Activated T-helper 9 cell treated with anti-CD3 and anti-CD28 coated beads, Interleukin-2, amount 50 U/mL, for 16 hours (primary cell): ENCODE measurements at places on chromosomes 16 and 17.
A peak's percentile ranks its signal among the peaks of the same experiment; 100 is the strongest.

DNA sequence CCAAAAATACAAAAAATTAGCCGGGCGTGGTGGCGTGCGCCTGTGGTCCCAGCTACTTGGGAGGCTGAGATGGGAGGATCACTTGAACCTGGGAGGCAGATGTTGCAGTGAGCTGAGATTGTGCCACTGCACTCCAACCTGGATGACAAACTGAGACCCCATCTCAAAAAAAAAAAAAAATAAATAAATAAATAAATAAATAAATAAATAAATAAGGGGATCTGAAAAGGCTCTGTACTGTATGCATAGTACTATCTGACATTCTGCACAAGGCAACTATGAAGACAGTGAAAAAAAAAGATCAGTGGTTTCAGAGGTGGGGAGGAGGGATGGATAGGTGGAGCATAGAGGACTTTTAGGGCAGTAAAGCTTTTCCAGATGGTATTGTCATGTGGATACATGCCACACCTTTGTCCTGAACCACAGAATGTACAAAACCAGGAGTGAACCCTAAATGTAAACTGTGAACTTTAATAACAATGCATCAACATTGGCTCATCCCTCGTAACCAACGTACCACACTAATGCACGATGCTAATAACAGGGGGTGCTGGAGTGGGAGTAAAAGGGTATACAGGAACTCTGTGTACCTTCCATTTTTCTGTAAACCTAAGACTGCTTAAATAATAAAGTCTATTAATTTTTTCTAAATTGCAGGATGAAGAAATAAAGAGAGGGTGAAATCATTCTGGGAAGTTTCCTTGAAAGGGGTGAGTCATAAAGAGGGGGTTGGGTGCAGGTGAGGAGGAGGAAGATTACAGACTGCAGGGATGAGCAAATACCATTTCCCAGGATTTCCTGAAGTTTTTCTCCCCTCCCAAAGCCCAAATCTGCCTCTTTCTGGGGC lies 155.8 kb upstream of the SDK2 start:
- no peak for DNase-seq

GRCh38 chr17:18321309-18321708 lies 6.2 kb downstream of the SMCR8 start:
- no peak for DNase-seq

DNA sequence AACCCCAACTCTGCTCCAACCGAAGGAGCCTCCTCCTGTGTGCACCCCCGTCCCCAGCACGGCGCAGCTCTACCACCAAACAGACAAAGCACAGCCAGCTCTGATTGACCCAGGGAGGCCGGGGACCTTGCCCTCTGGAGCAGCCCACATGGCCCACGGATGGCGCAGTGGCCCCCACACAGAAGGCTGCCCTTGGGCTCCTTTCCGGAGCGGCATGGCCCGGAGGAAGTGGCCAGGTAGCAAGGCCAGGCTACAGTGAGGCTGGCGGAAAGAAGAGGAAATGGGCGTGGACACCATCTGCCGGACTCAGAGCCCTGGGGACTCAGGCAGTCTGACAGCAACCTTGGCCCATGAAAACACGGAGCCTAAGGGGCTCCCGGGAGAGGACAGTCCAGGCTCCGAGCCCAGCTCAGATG lies 19.9 kb upstream of the ZC3H18 start:
- DNase-seq: no peak

DNA sequence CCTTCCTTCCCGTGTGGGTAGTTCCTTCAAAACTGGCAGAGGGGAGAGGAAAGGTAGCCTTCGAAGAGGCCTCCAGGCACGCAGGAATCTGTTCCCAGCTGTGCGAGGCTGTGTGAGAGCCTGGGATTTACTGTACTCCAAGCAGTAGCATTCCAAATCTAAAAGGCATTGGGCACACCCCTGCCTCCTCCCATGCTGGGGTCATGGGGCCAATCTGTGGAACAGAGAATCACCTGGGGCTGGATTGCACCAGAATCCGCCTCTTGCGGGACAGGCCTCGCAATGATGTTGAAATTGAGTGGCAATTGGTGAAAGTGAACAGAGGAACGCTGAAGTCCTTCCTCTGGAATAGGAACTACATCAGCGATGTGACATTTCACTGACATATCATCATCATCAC lies 72.5 kb upstream of the IRX3 start:
- no peak for DNase-seq

- no peak for DNase-seq
These were observed 33.8 kb upstream of the ADGRG1 start for GRCh38 chr16:57594531-57595031.

DNA sequence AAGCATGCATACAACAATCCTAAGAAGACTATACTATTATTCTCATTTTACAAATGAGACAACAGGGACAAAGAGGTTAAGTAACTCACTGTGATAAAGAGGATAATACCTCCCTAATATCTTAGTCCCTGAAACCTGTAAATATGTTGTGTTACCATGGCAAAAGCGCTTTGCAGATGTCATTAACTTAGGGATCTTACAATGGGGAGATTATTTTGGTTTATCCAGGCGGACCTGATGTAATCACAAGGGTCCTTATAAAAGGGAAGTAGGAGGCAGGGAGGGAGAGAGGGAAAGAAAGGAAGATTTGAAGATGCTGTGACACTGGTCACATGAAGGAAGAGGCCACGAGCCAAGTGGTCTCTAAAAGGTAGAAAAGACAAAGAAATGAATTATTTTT lies 164.7 kb downstream of the CNTNAP4 start:
- no peak for DNase-seq

- no peak for DNase-seq
These were observed 2.9 kb upstream of the PGS1 start for GRCh38 chr17:78375401-78376151.

DNA sequence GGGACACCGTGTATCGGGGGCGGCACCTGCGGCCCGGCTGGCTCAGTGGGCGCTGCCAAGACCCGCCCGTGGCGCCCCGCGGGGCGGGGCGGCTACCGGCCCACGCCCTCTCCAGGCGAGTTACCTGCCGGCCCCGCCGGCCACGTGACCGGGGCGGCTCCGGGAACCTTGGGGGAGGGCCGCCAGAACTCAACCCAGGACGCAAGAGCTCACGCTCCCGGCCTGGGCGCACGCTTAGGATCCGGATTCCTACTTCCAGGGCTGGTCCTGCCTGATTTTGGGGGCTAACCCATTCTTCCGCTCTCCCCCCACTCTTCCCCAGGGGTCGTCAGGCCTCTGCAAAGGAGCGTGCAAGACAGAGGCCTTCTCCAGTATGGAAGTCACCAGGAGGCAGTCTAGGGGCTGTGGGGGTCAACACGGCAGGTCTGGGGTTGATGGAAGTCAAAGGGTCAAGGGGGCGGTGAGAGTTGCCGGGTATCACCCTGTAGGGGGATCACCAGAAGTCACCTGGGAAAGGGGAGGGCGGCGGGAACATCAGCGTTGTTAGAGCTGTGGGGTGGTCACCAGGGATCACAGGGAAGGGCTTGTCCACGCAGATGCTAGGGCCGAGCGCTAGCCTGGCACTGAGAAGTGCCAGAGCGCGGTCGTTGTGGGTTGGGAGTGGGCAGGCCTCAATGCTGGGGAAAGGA lies 354 bp upstream of the ESRP2 start:
- DNase-seq: no peak

DNA sequence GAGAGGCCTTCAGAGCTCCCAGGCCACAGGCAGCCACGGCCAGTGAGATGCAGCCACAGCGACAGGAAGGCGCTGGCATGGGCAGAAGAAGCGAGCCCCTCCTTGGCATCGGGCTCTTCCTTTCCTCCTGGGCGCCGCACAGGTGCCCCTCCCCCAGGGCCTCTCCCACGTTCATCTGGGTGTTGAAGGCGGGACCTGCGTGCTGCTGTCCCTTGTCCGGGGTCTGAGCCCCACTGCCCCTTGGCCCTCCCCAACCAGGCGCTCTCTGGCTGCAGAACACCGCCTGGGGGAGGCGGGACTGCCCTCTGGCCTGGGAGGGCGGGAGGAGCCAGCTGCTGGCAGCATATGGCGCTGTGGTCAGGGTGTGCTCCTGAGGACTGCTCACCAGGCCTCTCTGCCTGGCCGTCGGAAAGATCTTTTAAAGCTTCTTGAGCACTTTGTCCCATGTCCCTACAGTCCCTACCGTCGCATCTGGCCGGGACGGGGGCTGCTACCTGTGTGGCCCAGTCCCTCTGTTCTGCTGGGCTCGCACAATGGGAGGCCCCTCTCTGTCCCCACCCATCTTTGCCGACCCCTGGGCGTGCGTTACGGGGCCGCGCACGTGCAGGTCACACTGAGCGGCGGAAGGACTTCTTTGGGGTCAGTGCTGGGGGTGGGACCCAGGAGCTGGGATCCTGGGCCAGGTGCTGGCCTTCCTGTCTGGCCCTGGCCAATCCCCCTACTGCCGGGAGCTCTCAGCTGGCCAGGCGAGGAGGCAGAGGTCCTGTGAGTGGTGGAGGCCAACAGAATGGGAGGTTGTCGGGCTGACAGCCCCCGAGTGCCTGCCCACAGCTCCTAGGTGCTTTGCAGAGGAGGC lies 1.7 kb downstream of the SLC25A10 start:
- DNase-seq: no peak

- DNase-seq: no peak
These were observed 10.4 kb upstream of the SMG8 start for GRCh38 chr17:59199398-59199797.

- no peak for DNase-seq
These were observed 470.9 kb upstream of the SOX9 start for GRCh38 chr17:71649941-71650350.

DNA sequence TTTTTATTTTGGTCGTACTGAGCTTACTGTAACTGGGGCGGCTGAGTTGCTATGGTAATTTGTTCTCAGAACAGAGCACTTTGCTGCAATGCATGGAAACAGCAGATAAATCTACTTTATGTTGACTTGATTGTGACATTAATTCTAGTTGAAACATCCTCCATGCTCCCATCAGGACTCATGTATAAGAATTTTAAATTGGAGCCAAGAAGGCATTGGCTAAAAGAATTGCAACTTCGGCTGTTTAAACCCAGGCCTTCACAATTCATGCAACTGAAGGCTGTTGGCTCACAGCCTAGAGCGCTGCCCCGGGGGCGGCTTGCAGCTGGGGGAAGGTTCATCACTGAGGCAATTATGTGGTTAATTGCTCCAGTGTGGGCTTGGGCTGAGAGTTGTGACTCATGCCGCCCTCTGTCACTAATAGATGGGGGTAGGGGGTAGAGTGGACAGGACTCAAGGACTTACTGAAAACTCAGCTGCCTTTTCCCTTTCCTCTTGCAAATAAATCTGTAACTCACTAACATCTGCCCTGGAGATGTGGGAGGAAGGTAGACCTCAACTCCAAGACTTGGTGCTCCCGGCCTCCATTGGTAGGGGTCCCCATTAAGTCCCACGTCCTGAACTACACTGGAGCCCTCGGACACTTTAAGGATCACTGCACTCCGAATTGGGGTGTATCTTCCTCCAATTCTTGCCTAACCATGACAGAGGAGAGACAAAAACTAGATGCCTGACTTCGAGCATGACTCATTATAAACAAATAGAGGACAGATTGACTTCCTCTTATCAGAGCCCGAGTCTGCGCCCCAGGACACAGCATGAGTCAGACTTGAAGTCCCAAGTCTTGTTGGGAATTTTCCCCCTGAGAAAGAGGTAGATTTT lies 37.5 kb downstream of the ERCC4 start:
- DNase-seq: no peak

DNA sequence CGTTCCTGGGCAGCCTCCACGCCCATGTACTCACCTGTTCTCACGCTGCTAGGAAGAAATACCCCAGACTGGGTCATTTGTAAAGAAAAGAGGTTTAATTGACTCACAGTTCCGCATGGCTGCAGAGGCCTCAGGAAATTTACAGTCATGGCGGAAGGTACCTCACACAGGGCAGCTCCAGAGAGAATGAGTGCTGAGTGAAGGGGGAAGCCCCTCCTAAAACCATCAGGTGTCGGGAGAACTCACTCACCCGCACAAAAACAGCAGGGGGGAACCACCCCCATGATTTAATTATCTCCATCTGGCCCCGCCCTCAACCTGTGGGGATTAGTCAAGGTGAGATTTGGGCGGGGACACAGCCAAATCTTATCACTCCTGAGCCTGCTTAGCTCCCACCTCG lies 18.2 kb downstream of the RAB40C start:
- DNase-seq: no peak

DNA sequence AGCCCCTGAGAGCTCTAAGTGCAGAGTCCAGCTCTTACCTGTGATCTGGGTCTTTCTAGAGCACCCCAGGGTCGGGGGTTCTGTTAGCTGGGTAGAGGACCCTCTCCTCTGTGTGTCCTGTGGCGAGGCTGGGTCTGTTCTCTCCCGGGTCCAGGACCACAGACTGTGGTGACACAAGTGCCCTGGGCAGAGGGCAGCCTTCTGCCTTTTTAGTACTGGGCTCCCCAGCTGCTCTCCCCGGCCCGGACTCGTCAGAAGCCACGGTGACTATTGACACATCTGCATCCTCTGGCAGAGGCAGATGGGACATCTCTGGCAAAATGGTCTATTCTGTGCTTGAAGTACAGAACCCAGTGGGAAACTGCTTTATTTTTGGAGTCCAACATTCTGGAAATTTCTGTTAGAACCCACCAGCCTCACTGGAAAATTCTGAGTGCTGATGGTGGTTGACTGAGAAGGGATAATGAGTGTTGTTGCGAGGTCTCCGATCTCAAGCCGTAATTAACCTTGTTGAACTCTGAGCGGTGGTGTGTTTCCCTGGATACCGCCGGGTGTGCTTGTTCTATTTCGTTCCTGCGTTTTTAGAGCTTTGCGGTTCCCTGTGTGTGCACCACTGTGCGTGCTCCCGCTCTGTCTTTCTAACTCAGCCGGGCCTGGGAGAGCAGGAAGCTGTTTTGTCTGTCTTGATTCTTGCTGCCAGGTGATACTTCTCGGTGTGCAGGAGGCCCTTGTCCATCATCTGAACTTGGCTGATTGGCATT lies 26.0 kb upstream of the NUDT16L1 start:
- no peak for DNase-seq

DNA sequence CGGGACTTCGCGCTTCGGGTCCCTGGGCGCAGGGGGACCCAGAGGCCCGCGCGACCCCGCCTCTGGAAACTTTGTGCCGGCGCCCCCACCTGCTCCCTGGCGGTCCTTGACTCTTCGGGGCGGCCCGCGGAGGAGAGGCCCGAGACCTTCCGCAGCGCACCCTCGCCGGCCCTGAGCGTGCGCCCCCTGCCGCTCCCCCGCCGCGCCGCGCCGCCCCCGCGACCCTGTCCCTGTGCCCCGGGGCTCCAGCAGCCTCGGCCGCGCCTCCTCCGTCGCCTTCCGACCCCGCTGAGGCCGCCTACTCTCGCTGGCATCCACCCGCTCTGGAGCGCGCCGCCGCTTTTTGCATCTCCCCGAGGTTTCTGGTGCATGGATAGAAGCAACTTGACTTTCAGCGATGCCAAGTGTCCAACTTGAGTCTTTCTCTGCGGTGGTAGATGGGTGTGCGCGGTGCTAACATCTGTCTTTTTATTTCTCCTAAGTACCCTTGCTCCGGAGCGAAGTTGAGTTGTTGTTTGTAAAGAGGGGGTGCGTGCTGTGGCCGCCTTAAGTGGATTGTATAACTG lies 414 bp downstream of the DUSP14 start:
- peak; percentile 56 for DNase-seq
